ENCODE measurements at places on chromosomes 4 and X.
A peak's percentile ranks its signal among the peaks of the same experiment; 100 is the strongest.

DNA sequence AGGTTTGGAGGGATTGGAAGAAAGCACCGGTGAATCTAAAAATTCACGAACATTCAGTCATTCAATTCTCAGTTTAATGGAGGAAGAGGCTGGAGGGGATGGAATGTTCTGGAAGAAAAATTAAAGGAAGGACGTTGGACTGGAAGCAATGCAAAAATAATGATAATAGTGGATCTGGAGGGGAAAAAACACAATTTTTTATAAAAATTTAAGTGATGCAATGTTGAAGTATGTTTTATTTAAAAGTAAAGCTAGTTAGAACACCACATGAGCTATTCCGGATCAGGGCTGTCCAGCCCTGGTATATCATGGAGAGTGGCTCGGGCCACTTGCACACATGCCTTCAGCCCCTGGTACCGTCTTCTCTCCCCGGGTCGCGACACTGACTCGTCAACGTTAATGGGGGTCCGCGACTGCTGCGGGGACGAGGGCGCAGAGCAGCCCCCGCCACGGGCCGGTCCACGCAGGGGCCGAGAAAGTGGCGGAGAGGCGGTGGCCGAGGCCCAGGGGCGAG, 204.6 kb downstream of the TENM3 start:
- DNase-seq, result no peak

GRCh38 chr4:155687380-155687982, 20.8 kb downstream of the GUCY1A1 start:
- no peak for DNase-seq

DNA sequence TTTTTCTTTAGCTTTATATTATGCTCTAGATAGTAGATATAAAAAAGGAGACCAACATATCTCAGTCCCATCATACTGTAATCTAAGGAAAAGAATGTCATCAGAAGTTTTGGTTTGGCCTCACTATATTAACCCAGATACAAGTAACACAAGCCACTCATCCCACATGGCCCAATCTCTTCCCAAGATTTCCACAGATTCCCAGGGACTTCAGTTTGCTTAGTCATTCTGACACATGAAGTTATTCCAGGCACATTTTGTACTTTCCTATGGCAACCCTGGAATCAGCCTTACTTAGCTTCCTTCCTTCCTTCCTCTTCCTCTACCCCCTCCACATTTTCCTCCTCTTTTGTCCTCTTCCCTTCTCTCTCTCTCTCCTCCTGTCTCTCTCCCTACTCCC, 21.7 kb upstream of the DCLK2 start:
- DNase-seq, result no peak

- DNase-seq, result no peak
Measured at GRCh38 chrX:44265559-44265958, 77.9 kb downstream of the EFHC2 start.

DNA sequence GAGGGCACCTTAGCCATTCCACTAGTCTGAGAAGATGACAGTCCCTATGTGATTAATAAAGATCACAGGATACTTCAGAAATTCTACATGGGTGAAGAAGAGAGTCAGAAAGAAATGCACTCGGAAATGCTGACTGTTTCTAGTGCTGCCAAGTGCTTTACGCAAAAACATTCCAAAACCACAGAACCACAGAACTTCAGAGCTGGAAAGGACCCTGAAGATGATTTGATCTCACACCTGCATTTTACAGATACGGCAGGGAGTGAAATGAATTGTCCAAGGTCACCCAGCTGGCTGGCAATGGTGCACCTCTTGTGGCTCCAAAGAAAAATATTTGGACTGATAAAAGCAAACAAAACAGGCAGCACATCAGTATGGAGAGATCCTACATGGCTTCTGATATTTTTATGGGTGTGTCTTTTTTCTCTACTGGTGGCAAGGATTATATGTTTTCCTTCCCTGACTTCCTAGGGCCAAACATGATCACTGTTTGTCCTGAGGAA, 115.9 kb downstream of the MAML3 start:
- no peak for DNase-seq

DNA sequence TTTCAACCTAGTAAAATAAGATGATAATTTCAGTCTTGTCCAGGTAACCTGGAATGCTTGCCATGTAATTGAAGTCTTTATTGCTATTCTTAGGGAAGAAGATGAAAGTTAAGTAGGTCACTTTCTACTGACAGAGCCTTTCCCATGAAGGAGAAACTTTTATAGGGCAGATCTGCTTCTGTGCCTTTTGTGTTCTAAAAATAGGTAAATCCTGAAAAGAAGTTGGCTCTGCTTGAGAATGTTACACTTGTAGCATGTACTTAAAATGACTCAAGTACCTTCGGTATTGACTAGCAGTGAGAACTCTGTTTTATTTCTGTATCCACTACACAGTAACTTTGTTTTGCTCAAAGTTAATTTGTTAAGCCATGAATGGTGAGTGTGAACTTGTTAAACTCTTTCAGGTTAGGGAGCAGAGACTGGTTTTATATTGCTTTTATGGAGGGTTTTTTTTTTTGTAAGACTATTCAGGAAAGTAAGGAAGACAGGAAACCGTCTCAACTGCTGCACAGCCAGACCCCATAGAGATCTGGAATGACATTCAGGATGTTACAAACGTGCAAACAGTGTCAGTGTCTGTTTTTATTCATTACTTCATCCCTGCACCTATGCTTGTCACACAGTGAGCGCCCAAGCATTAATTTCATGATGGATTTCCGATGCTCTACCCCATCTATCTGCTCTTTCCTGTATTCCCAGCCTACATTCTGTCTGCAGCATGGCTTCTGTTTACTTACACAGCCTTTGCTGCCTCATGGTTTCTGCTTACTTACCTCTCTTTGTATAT, 53.0 kb downstream of the SEPTIN11 start:
- DNase-seq, result no peak

GRCh38 chrX:38514016-38514854, 47.1 kb upstream of the TSPAN7 start:
- DNase-seq, result no peak

DNA sequence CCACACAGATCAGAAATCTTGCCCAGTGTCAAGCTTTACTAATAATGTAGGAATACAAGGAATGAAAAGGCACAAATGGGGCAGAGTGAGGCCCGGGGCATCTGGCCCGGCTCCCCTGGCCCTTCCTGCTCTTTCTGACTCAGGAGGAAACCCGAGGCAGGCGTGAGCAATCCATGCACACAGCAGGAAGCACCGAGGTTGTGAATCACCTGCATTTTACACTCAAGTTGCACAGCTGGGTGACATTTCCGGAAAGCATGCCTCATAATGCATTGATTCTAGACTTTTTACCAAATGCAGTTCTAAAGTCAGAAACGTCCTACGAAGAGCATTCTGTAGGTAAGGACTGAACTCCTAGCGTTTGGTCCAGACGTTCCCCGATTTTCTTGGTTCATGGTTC, 38.9 kb downstream of the PRIMPOL start:
- no peak for DNase-seq

- DNase-seq, result no peak
Measured at GRCh38 chrX:2576793-2577192, 76.0 kb upstream of the DHRSX start.

DNA sequence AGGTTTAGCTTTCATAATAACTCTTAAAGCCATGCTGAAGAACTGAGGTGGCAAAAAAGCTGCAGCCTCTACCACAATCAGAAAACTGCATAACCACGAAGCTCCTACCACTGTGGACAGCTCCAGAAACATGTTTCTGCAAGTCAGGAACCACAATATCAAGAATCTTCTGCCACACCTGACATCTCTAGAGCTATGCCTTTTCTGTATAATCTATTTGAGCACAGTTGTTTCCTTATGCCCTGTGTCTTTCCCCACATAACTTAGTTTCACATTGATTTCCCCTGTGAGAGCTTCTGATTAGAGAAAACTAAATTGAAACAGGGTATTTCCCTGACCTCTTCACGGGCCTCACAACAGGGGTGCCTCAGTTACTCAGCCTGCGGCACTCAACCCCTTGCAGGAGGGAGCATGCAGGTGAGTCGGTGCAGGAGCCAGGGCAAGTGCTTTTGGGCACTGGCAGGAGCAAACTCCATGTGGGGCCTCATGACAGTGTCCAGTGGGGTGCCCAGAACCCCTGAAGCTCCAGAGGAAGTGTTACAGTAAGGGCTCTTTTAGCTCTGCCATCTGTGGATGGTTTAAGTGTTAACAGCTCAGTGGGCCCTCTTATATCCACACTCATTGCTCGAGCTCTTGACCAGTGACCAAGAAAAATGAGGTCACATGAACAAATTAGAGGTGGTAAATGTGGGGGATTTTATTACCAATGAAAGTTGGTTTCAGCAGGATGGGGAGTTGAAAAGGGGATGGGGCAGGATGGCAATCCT, 132.8 kb upstream of the BMP3 start:
- no peak for DNase-seq

GRCh38 chr4:69823048-69823447, 36.9 kb downstream of the SULT1E1 start:
- no peak for DNase-seq

GRCh38 chr4:174581901-174582300, 59.6 kb upstream of the HPGD start:
- DNase-seq, result no peak

DNA sequence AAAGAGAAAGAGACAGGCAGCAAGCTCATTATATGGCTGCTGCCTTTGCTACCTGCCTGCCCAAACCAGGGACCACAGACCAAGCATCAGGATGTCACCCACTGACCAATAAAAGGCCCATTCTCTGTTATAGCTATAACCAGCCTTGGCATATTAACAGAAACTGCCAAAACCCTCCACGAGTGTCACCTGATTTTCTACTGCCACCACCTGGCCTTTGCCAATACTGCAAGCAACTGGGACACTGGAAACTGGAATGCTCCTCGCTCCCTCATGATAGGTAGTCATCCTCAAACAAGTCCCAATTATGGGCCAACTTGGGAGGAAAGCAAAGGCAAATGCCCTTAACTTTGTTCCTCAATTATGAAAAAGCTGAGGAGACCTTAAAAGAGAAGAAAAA, 76.0 kb downstream of the SPIN4 start:
- DNase-seq, result peak; percentile 8

DNA sequence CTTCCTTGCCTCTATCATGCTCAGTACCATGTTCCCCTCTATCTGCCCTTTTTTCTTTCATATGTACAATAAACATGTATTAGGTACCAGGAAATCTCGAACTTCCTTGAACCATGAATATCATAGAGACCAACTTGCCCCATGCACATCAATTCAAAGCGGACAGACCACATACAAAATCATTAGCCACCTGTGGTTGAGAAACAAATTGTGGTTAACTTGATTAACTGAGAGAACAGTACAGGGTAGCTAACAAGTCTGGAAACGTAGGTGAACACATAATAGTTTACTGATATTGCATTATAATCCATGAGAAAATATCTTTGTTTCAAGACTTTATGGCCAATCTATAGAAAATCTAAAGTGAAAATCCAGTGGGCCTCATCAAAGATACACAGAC, 8.2 kb downstream of the CASP3 start:
- DNase-seq, result no peak

GRCh38 chr4:2036866-2037265, 22.3 kb upstream of the NAT8L start:
- no peak for DNase-seq

DNA sequence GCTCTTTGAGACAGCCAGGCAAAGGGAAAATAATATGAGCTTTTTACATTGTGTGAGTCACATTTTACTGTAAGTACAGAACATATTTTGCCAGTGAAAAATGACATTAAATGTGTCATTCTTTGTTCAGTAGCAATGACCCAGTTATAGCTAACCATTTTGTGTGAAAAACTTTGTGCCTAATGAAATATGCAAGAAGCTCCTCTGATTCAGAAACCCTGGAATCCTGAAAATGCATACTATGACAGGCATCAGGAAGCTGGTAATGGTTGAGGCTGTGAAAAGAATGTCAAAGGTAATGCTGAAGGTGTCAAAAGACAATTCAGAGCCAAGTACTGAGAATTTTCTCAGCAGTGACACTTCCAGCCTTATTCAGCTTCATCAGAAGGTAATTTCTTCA, 549.5 kb upstream of the SMIM31 start:
- no peak for DNase-seq

Measured in CD4-positive, alpha-beta T cell treated with Interleukin-1 beta for 1 hour (primary cell).